ENCODE measurements at places on chromosomes 3 and 15.

DNA sequence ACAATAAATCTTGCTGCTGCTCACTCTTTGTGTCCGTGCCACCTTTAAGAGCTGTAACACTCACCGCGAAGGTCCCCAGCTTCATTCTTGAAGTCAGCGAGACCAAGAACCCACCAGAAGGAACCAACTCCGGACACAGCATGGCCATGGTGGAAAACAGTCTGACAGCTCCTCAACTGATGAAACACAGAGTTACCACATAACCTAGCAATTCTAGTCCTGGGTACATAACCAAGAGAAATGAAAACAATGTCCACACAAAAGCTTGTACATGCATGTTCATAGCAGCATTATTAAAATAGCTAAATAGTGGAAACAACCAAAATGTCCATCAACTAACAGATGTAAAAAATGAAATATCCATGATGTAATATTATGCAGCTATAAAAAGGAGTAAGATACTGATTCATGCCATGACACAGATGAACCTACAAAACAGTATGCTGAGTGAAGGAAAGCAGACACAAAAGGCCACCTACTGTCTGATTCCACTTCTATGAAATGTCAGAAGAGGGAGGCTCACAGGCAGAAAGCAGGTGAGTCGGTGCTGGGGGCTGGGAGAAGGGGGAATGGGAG, 36.8 kb downstream of the VGLL4 start:
- DNase-seq, result no peak

GRCh38 chr15:90680371-90680935, 36.7 kb upstream of the BLM start:
- no peak for DNase-seq

- no peak for DNase-seq
Measured at GRCh38 chr15:35842631-35843030, 296.7 kb upstream of the DPH6 start.

- DNase-seq, result no peak
Measured at GRCh38 chr3:71260782-71261181, 322.7 kb downstream of the FOXP1 start.

DNA sequence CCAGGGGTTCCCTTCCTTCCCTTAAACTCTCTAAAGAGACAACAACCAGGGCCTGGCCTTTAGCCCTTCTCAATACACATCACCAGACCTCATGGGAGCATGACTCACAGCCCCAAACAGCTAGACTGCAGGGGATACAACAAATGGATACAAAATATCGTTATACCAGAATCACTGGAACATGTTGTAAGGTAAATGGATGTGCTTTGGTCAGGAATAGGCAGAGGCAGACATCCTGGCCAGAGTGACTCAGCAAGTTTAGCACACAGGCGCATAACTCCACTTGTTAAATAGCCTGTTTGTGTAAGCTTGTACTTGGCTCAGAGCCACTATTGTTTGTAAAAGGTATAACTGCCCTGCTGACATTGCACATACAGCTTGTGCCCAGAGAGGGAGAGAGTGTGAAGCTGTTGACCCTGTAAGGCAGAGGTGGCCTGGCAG, 18.3 kb downstream of the TMED3 start:
- no peak for DNase-seq

DNA sequence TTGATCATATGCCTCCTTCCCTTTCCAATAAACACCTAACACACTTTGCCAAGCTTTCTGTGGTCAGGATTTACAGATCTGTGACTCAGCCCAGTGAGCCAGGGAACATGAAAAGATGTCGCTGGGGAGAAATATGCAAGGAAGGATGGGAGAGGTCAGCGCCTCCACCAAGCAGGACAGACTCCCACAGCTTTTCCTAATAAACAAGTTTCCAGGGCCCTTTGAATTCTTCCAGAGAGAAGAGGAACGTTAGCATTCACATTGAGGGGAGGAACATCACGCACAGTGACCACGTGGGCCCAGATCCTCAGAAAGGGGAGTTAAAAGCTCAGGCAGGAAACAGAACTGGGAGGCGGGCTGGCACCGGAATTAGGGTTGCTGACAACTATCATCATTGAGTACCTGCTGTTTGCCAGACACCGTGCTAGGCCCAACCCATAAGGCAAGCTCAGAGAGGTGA, 33.3 kb upstream of the MRPS22 start:
- no peak for DNase-seq

All from activated T-cell treated with anti-CD3 and anti-CD28 coated beads for 24 hours (primary cell).